H4 (cell line): ENCODE measurements at places on chromosomes 11 and 22. TPM values are rescaled to one million over a fixed set of nuclear protein-coding genes. Genes with fewer than 3 reads are reported as not detected.

DNA sequence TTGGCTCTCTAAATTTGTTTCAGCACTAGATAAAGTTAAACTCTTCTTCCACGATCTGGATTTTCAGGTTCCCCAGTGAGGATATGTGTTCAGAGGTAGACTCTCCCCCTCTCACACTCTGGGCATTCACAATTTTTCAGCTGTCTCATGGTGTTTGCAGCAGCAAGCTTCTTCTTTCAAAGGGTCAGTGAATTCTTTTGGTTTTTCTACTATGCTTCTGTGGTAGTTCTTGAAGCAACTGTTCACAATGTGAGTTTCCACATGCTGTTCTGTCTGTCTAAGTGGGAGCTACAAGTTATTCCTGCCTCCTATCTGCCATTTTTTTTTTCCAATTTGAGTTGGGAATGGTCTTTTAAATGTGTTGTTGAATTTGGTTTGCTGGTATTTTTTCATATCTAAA is 25.4 kb downstream of the CNTF start:
- DNase-seq: no peak

GRCh38 chr11:119178166-119178680 is 7.1 kb upstream of the NHERF4 start:
- DNase-seq: no peak

GRCh38 chr22:22167791-22168189 is 76.8 kb upstream of the VPREB1 start:
- DNase-seq: no peak

- DNase-seq: no peak
Observed at GRCh38 chr11:102929972-102930371, 25.6 kb downstream of the MMP13 start.

DNA sequence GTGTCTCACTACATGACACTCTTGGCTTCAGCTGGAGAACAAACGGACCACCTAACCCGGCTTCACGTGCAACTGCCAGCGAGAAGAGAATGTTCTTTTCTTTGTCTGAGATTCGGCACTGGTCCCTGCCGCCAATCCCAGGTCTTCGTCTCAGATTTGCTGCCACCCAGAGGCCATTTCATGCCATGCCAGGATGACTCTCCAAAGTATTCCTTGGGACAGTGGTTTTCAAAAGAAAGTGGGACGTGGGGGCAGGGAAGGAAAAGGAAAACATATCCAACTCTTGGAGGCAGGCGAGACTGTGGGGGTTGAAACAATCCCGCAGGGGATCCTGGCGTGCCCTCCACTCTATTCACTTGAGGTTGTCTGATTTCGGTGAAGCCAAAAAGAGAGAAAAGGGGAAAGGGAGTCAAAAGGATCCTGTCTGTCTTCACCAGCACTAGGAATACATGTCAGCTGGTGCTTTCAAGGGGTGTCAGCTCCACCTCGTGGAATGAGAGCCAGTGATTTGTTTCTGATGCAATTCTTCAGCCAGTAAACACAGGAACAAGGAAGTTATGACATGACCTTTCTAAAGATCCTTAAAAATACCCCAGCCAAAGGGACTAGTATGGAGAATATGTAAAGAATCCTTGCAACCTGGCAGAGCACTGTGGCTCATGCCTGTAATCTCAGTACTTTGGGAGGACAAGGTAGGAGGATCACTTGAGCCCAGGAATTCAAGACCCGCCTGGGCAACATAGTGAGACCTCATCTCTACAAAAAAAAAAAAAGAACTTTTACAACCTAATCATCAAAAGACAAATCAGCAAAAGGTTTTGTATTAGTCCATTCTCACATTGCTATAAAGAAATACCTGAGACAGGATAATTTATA is 41.0 kb upstream of the APLNR start:
- DNase-seq: peak; percentile 73

GRCh38 chr11:119509969-119510401 is 87.0 kb upstream of the THY1 start:
- DNase-seq: peak; percentile 66

Gene LIN7C
- total RNA-seq: 41.6 and 63.4 TPM in 2 replicates

Gene NDUFS3
- 94.6 and 122 TPM in 2 replicates for total RNA-seq
